ENCODE measurements at places on chromosomes 7 and 10.

DNA sequence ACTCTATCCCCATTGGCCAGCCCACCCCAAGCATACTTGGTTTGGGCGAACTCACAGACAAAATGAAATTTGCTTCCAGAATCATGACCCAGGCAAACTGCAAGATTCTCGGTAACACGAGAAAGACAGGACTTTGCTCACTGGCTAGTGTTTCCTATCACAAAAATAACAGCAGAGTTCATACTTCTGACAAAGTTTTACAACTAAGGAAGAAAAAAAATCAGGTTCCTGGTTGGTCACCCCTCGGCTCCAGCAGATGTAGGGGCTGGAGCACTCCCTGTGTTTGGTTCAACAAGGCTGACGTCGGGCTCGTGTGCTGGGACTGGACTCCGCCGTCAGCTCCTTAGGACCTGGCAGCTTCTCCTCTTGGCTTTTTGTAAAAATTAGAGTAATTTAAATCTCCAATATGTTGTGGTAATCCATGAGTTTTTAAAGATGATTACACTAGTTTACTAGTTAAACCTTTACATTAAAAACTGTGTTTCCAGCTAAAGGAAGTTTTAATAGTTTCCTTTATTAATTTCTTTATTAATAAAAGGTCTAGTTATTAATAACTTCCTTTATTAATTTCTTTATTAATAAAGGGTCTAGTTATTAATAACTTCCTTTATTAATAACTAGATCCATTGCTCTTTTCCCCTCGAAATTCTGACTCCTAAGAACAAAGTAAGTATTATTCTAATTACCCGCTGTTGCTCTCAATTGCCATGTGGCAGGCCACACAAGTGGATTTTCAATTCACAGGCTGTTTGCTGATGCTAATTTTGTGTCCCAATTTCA lies 115.6 kb upstream of the RNF32 start:
- no peak for DNase-seq

- no peak for DNase-seq
Measured at GRCh38 chr10:44030132-44030531, 354.8 kb downstream of the CXCL12 start.

DNA sequence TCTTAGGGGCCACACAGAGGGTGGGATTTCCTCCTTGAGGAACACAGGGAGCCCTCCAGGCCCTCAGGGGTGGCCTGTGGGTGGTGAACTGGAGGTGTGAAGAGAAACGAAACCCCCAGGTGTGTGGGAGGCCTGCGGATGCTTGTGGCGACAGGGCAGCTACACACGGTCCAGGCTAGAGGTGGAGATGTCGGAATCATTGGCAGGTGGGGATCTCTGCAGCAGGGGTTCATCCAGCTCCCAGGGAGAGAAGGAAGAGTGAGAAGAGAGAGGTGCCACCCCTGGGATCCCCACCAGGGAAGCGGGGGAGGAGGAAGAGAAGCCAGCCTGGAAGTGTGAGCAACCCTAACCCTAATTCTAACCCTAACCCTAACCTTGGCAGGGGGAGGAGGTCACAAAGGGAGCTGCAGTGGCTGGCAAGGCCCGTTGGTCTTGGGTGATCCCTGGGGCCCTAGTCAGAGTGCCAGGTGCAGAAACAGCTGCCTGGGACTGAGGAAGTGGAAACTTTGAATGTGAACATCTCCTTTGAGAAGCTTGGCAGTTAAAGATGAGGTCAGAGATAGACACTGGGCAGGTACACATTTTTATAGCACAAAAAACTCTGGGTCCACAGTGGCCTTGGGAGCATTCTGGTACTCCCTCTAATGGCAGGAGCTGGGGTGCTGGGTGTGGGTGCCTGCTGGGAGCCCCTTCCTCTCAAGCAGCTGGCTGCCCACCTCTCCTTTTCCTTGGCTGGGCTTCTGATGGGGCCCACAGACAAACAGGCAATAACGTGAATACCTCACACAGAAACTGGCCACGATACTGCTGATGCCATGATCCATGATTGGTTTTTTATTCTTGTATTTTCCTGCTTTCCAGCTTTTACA lies 6.8 kb upstream of the AEBP1 start:
- no peak for DNase-seq

DNA sequence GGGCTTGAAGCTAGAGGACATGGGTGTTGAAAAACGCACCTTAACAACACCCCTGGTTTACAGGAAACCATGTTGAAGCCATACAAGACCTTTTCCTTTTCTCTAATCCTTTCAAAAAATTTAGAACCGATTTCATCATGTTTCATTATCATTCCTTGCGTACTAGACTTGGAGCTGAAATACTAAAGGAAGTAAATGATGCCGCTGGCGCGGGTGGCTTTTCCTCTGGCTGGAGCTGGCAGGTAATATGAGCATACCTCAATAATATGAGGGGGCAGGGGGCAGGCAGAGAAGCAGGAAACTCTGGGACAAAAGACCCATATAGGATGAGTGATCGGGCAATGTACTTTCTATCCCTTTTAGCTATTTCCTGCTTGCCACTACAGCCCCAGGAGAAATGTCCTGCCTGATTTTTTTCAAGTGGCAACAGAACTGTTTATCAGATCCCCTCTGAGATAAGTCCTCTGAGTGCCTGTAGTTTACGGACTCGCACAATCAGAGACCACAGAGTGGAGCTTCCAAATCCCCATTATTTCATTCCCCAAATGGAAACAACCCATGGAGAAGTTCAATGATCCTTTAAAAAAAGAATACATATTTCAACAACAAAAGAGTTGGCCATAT lies 450.1 kb downstream of the KCNMA1 start:
- no peak for DNase-seq

DNA sequence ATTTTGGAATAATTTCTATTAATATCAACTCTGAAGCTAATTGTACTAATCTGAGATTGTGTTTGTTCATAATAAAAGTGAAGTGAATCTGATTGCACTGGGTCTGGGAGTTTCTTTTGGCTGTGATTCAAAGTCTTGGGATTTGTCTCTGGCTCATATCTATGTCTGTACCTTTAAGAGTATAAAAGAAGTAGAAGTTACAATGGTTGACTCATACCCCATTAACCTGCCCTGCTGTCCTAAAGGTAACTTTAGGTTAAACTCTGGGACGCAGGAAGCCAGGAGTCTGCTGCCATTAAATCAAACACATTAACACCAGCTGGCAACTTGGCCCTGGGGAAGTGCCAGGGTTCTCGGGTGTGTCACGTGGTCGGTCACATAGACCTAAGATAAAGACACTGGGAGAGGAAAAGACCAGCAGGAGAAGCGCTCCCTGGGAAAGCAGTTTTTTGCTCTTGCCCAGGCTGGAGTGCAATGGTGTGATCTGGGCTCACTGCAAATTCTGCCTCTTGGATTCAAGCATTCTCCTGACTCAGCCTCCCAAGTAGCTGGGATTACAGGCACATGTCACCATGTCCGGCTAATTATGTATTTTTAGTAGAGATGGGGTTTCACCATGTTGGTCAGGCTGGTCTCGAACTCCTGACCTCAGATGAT lies 17.8 kb downstream of the SCD start:
- DNase-seq, result no peak

DNA sequence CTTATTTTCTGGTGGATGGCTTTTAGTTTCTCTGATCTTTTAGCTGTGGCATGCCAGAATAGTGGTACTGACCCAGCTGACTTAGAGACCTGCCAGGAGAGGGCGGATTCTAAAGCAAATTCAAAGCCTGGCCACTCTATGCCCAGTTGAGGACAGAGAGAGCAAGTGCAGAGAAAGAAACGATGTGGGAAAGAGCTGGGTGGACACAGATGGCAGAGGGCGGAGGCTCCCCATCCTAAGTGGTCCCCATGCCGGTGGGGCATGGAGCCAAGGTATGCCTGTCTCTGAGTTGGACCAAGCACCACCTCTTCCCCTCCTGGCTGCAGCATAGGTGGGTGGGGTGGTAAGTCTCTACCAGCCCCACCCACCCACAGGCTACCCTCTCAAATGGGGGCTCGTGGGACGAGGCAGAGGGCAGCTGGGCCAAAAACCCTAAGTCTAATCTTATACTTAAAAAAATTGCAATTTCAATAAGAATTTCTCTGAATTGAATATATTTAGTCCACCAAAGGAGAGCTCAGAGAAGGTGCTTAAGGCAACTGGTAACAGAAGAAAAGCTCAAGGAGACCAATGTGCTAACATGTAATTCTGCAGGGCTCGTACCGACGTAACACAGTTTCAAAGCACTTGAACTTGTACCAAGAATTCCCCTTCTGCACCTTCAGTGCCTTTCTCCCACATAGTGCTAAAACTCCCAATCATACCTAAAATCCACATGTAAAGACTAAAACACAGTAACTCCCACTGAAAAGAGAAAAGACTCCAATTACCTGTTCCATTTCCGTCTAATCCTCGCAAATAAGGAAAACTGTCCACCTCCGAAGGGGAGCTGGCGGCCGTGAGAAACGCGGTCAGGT lies 85.7 kb upstream of the NMT2 start:
- no peak for DNase-seq

- DNase-seq, result no peak
Measured at GRCh38 chr10:94076325-94076841, 82.7 kb downstream of the PLCE1 start.

- DNase-seq, result no peak
Measured at GRCh38 chr7:17532861-17533404, 234.5 kb downstream of the AHR start.

GRCh38 chr10:58574058-58574457 lies 61.4 kb downstream of the BICC1 start:
- no peak for DNase-seq

DNA sequence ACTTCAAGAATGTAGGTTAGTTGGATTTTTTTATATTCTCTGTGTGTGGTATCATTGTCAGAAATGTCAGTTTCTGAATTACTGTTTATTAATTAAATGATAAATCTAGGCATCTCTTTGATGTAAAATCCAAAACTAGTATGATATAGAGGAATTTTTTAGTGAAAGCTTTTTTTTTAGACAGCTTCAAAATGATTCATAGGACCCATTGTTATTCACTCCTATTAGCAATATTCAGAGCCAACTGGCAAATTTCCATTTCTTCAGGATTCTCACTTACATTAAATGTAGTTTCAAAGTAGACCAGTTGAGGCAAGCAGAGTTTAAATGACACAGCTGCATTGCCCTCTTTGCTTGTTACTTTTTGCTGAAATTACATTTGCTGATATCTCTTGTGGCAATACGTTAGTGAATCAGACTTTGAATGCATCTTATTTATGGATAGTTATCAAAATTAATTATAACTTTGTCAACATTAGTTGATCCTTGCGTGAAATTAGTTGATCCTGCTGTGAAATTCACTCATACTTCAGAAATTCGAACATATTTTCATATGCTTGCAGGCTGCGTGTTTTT lies 20.3 kb downstream of the ZNF277 start:
- DNase-seq, result no peak

- no peak for DNase-seq
Measured at GRCh38 chr7:111931958-111932357, 274.2 kb downstream of the DOCK4 start.

DNA sequence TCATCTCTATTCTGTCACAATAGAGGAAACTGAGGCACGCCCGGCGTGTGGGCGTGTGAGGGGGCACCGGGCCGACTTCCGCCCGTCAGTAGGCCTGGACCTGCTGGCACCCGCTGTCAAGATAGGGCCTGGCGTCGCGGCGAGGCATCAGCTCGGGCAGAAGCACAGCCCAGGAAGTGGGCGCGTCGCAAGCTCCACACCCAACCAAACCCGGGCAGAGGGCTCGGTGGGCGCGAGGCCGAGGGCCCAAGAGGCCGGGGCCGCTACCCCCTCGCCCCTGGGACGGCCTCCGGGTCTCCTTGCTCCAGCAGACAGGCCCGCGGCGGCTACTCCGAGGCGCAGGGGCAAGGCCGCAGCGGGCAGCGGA lies 91.2 kb downstream of the SPAG6 start:
- no peak for DNase-seq

- DNase-seq, result no peak
Measured at GRCh38 chr10:86779220-86780017, 23.0 kb downstream of the BMPR1A start.

- no peak for DNase-seq
Measured at GRCh38 chr7:154566877-154567276, 436.0 kb downstream of the PAXIP1 start.

DNA sequence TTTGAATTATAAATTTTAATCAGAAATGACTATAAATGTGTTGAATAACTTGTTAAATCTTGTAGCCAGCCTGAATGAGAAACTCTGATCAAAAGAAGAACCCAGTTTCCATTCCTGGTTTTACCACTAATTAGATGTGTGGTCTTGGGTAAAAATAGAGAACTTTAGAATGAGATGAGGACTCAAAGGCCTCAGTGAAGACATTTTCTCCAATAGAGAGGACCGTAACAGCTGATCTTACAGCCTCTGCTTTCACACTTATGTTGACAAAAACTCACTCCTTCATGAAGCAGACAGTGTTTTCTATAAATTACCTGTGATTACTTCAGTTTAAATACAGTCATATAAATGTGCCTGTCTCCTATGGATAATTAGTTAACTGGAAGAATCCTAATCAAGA lies 200.1 kb upstream of the MEOX2 start:
- DNase-seq, result no peak

DNA sequence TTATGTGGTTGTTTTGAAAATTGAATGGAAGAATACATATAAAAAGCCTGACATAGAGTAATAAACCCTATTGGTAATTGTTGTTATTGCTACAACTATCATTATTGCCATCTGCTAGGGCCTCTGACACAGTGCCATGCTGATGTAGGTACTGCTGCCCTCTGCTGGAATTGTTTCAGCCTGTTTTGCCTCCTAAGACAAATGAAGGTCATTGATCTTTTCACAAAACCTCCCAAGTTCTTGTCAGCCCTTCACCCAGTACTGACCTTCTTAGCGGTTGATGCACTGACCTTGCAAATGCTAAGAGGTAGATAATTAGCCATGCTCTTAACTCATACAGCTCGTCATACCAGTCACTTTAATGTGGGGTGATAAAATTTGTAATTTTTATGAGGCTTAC lies 975.2 kb downstream of the SORCS1 start:
- no peak for DNase-seq

DNA sequence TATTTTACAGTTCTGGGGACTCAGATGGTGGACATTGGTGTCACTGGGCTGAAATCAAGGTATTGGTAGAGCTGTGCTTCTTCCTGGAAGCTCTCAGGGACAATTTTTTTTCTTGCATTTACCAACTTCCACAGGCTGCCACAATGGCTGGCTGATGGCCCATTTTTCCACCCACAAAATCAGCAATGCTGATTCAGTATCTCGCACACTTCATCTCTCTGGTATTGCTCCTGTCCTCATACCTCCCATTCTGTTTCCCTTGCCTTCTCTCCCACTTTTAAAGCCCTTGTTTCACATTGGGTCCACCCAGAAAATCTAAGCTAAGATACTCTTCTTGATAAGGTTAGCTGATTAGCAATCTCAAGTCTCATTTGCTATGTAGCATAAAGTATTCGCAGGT lies 530.9 kb upstream of the POM121L12 start:
- no peak for DNase-seq
